ENCODE measurements at places on chromosomes 3 and 15. TPM values are rescaled to one million over a fixed set of nuclear protein-coding genes. Genes with fewer than 3 reads are reported as not detected.
A peak's percentile ranks its signal among the peaks of the same experiment; 100 is the strongest.

- no peak for DNase-seq
Measured at GRCh38 chr15:87667643-87668042, 588.9 kb downstream of the NTRK3 start.

GRCh38 chr3:7630925-7631324 lies 770.0 kb downstream of the GRM7 start:
- peak; percentile 17 for DNase-seq

- no peak for DNase-seq
Measured at GRCh38 chr15:36617529-36618196, 38.2 kb downstream of the CDIN1 start.

DNA sequence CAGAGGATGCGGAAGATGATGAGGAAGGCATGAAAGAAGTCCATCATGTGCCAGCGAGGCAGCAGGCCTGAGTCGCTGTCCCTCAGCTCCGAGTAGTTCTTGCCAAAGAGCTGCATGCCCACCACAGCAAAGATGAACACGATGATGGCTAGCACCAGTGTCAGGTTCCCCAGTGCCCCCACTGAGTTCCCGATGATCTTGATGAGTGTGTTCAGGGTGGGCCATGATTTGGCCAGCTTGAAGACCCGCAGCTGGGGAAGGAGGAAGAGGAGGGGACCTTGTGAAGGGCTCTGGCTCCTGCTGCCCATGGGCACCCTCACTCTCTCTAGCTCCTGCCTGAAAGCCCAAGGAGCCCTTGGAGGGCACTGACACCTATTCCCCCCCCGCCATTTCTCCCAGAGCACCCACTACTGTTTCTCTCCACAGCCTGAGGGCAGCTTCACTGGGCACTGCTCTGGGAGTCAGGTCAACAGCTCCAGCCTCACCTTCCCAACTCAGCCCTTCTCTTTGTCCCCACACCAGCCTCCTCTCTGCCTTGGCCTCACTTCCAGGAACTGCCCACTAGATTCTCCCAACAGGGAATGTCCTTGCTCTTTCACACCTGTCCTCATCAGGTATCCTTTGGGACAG lies 63.6 kb downstream of the SCN5A start:
- no peak for DNase-seq

DNA sequence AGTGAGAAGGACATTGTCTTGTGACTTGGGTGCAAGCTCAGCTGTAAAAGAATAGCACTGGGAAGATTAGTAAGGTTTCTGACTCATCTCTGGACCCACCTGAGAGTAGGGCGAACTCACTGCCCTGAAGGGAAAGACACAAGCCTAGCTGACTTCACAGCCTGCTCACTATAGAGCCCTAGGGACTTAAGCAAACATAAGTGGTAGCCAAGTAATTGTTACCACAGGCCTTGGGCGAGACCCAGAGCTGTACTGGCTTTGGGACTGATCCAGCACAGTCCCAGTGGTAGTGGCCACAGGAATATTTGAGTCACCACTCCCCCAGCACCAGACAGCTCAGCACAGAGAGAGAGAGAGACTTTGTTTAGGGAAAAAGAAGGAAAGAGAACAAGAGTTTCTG lies 429.9 kb downstream of the TBL1XR1 start:
- DNase-seq: peak; percentile 2

DNA sequence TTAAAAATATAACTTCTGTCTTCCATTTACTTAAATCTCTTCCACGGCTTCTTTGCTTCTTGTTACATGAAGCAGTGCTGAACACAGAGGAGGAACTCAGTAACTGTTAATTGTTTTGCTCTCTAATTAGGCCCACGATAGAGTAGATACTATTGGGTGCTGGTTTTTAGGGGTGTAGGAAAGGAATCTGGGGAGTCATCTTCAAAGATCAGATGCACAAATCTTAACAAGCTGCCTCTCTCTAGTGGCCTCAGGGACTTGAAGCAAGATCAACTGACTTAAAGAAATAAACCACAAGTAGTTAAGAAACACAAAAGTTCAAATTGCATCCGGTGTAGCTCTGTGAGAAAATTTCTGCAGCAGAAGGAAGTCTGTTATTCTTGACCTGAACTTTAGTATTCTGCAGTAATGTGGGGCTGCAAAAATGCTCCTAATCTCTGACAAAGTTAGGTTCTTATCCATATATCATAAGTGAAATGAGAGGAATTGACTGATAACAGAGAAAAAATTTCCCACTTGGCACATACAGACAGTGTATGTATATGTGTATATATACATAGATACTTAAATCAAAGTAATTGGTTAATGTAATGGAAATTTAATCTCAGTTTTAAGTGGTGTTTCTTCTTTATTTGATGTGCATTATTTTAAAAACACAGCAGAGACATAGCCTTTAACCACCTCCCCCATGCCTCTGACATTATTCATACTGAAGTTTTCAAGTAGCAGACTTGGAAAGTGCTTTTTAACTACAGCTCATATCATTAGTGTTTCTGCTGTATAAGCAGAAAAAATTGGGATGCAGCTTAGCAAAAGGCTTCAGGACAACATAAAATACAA lies 51.8 kb downstream of the CHST2 start:
- DNase-seq: peak; percentile 92

ARHGAP31 gene
- total RNA-seq: 15.1 TPM

CHAC1 gene
- 62.2 TPM for total RNA-seq

BFSP2 gene
- total RNA-seq: not detected

SKIC8 gene
- 59.6 TPM for total RNA-seq

ADPRH gene
- total RNA-seq: 3.0 TPM

COPB2 gene
- 314 TPM for total RNA-seq

DHX36 gene
- total RNA-seq: 34.1 TPM

Measured in fibroblast of villous mesenchyme (primary cell).